ENCODE measurements at places on chromosomes 5 and 9.

DNA sequence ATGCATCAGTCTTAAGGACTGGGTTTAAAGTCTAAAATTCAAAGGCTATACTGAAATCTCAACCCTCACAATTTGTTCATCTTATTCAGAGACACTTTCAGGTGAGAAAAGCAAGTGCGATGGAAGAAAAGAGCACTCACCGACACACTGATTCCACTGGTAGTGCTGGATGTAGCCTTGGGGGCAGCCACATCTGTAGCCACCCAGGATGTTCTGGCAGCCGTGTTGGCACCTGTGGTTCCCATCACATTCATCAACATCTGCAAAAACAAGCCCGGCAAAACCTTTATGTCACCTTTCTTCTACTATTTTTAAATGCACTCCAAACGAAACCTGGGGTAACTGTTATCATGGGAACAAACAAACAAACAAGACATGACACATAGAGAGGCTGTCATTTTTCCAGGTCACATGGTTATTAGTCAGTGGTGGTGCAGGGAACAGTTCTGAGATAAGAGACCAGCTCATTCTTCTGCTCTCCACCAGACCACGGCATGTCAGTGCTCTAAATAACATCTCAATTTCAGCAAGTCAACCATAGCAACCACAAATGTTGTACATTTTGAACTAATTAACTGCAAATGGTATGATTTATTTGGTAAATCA lies 188.4 kb downstream of the SLC12A2 start:
- DNase-seq, result no peak

DNA sequence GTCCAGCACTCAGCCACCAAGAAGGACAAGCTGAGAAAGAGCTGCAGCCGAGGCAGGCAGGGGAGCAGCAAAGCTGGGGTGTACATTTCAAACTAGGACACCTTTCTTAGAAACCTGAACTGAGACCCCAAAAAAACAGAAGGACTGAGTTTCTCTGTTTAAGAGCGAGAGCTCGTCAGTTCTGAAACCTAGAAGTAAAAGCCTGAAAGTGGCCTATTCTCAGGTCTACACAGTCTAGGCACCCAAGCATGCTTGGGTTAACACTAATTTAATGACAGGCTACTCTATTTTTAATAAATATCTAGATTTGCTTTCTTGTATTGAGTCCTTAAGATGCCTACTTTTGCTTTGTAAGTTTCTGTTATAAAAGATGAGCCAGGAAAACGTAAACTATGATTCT lies 49.0 kb upstream of the TLE4 start:
- DNase-seq, result no peak

- no peak for DNase-seq
Observed at GRCh38 chr5:131488463-131488862, 146.6 kb downstream of the RAPGEF6 start.

DNA sequence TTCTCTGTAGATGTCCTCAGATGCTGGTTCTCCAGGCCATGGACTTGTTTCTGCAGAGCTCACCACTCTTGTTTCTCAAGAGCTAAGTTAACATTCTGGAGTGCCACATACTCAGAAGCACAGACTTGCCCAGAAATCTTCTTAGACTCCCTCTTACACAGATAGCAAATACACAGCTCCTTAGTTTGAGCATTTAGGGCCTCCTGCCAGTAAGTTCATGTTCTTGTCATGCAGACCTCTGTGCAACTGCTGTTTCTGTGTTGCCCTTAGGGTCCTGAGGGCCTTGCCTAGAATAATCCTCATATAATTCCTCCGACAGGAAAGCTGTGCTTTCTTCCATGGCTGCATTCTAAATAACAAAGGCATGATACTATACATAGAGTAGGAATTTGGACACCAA lies 1.3 kb upstream of the PTPDC1 start:
- no peak for DNase-seq

DNA sequence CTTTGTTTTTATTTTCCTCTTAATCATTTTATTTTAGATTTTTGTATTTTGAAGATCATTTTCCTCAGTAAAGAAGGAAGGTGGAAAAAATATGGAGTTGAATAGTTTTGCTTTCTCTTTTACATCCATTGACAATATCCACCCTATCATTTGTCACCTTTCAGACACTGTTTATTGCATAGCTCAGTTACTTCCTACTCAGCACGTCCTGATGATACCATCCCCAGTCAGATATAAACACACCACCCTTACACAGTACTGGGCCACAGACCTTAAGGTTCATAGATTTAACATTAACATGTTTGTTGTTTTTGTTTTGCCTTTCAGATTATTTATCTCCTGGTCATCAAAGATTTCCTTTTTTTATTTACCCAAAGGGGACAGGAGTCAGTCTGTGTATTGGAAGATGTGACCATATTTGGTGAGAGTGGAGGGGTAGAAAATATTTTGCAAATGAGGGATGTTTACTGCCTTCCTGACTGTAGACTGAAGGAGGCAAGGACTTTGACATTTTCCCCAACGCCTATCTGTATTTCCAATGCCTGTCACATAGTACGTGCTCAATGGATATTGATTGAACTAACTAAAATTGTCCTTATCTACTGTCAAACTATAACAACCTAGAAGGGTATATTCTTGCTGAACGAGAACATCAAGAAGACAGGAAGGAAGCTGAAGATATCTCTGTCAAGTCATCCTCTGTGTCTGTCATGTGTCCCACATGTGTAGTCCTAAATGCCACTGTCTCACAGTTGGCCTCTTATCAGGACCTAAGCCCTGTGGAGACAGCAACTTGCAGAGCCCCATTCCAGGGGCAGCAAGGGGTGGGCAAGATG lies 15.6 kb downstream of the STX17 start:
- DNase-seq, result no peak

- DNase-seq, result peak; percentile 55
Observed at GRCh38 chr9:6757132-6757455, 679 bp upstream of the KDM4C start.

DNA sequence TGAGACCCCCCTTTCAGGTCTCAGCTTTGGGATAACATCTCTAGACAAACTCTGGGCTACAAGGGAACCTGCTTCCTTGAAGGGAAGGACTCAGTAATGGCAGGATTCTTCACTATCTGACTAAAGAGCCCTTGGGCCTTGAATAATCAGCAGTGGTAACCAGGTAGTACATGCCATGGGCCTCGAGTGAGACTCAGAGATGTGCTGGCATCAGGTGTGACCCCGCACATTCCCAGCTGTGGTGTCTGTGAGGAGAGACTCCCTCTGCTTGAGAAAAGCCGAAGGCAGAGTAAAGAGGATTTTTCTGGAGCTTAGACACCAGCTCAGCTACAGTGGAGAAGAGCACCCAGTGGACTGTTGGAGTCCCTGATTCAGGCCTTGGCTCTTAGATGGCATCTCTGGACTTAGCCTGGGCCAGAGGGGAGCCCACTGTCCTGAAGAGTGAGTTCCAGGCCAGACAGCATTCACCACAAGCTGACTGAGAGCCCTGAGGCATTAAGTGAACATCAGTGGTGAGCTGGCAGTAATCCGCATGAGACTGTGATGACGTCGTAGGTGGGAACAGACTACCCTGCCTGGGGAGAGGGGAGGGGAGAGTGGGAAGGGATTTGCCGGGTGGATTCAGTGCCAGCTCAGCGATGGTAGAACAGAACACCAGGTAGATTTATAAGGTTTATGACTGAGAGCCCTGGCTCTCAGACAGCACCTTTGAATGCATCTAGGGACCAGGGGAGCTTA lies 5.3 kb upstream of the ZNF782 start:
- no peak for DNase-seq

GRCh38 chr5:92401-93220 lies 643 bp downstream of the PLEKHG4B start:
- DNase-seq, result no peak

DNA sequence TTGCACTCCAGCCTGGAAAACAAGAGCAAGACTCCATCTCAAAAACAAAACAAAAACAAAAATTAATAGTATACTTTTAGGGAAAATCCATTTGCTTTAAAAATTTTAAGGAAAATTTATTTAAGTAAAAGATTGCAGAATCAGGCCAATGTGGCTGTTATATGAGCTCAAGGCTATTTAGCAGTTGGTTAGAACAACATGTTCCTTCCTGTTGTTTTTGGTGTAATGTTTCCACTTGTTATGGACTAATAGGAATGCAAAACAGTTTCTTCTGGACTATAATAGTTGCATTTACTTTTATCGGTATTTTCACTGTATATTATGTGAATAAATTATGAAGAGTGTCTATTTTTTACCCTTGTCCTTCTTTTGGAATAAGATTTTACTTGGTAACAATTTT lies 3.0 kb upstream of the CDC42SE2 start:
- DNase-seq, result no peak

GRCh38 chr5:116773926-116774325 lies 199.3 kb upstream of the SEMA6A start:
- no peak for DNase-seq

DNA sequence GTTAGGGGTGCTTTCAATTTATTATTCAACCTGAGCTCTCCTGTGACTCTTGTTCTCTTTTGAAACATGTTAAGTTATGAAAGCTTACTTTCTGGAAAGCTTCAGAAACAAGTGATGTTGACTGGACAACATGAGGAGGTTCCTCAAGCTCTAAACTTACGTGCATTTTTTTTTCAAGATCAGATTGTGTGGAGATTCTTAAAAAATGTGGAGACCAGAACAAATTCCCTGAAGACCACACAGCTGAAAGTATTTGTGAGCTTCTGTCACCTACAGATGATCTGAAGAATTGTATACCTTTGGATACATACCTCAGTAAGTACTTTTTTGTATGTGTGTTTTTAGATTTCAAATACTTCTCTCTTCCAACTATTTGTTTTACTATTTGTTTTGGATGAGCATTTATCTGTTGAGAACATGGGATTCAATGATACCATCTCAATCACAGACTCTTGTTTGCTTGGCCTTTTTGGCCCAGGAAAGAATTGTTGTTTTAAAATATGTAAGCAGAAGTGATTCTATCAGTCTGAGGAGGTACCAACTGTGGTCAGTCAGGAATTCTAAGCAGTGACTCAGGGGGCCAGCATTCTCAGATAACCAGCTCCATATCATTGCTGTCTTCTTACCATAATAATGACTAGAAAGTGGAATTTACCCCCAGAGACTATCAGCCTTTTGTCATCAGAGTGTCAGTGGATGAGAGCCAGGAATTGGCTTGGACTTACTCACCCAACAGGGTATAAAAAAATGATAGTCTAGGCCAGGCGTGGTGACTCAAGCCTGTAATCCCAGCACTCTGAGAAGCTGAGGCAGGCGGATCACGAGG lies 34.4 kb upstream of the GLIPR2 start:
- no peak for DNase-seq

- no peak for DNase-seq
Observed at GRCh38 chr9:121271368-121272341, 3.7 kb downstream of the GSN start.

GRCh38 chr5:94645053-94645452 lies 26.6 kb downstream of the SLF1 start:
- no peak for DNase-seq

Data from activated CD4-positive, alpha-beta T cell treated with anti-CD3 and anti-CD28 coated beads for 24 hours (primary cell).